ENCODE measurements at places on chromosomes 7 and 10.

DNA sequence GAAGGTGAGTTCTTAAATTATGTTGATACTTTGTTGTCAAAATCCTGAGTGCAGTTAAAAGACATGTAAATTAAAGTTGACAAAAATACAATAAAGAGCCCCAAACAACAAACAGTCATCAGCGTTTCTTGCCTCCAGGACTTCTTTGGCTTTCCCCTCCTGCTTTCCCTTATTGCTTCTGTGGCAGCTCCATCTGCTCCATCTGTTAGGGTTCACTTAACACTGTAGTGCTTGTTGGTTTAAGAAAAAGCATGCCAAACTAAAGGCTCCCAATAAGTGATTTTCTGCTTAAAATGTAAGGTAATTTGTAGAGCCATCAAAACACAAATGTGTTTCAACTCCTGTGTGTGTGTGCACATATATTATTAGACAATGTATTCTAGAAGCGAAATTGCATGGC lies 254.3 kb upstream of the GNAI1 start:
- no peak for DNase-seq

DNA sequence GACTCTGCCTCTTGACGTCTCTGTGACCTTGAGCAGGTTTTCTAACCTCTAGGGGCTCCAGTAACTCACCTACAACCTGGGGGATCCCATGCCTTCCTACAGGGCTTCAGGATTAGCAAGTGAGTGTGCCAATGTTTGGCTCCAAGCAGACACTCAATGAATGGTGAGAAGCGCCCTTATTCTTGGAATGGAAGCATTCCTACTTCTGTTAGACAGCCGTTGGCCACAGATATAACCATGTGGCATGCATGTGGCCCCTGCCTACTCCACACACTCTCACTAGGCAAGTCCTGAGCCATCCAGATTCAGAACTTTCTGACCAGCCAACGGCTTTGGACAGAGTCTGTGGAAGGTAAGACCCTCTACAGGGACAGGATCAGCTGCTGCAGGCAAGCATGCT lies 108.9 kb upstream of the LYZL2 start:
- no peak for DNase-seq

- DNase-seq = no peak
Observed at GRCh38 chr10:75525646-75526045, 94.2 kb downstream of the LRMDA start.

- DNase-seq = no peak
Observed at GRCh38 chr10:50322077-50322476, 70.8 kb upstream of the ASAH2 start.

DNA sequence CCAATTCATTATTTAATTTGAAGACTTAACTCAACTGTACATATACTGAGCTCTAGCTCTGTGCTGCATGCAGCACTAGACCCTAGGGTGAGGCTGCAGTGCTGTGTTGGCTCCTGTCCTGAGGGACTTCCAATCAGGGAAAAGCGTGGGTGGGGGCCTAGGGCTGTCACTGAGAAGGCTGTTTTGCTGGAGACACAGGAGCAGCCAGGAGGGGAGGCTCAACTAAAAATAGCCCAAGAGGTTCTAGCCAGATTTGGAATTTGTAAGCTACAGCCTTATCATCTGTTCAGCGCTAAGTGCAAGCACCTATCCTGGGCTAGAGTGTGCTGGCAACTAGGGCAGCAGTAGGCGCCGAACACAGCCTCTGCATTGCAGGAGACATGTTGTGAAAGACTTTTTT lies 121.1 kb downstream of the VWC2 start:
- DNase-seq = no peak

DNA sequence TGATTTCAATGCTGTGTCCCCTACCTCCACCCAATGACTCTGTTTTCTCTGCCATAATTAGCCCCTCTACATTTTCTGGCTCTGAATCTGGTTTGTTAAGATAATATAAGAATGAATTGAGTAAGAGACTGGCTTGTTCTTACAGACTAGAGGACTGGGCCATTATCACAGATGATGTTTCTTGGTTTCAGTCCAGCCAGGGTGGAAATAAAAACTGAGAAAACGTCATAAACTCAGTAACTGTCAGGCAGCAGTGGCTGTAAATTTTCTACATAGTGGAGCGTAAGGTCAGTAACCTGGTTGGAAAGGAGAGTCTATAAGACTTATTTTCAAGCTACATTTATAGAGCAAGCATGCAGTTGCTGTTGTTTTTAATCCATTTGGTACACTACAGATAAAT lies 485.4 kb downstream of the HTR7 start:
- no peak for DNase-seq

GRCh38 chr10:36534471-36535002 lies 590.9 kb upstream of the ANKRD30A start:
- no peak for DNase-seq

GRCh38 chr10:125661431-125661940 lies 21.5 kb downstream of the TEX36 start:
- no peak for DNase-seq

DNA sequence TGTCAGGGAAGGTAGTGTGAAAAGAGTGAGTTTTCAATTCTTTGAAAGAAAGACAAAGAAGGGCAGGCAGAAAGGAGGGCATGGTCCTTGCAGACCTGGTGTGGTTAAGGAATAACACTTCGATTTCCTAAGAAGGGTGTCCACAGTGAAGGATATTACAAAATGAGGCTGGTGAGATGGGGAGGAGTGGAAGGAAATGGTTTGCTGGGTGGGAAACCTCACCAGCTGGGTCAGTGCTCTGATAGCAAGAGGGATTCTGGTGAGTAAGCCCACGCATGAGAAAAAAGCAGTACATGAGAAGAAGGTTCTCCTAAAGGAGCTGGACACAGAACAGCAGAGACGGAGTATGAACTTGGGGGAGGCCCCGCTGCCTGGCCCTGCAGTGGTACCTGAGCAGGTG lies 230.6 kb upstream of the PLXNA4 start:
- no peak for DNase-seq

- DNase-seq = no peak
Observed at GRCh38 chr10:71547876-71548846, 151.4 kb downstream of the CDH23 start.

DNA sequence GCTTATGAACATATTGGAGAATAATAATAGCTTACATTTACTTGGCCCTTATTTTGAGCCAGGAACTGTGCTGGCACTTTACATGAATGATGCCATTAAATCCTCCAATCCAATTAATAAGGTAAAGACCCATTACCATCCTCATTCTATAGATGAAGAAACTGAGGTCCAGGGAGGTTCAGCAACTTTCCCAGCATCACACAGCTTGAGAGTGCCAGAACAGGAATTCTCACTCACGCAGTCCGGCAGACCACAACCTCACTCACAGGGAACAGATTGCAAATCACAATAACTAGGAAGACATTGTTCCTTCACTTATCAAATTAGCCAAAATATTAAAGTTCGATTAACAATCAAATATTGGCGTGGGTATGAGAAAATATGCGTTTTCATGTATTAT lies 18.3 kb downstream of the GPRIN2 start:
- no peak for DNase-seq

- DNase-seq = no peak
Observed at GRCh38 chr7:147053746-147054145, 937.1 kb downstream of the CNTNAP2 start.

DNA sequence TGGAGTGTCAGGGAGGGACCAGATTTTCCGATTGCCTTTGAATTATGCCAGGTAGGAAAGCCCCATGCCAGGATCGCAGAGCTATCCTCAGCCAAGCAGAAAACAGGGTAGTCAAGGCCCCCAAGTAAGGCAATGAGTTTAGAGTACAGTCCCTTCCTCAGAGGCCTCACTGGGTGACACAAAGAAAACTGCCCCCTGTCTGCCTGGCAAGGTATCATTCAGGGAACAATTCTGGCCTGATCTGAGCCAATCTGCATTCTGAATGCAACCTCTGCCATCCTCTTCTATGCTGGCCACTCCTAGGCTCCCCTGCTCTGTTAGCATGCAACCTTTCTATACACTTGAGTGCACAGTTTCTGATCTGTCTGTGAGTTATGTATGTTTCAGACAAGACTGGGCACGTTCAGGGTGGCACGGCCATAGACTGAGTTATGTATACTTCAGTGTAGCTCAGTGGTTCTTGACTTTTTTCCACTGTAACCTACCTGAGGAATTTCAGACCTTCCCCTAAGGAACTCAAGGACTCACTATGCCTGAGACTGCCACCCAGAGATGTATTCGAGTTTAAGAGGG lies 336.8 kb downstream of the PLXNA4 start:
- DNase-seq = no peak

DNA sequence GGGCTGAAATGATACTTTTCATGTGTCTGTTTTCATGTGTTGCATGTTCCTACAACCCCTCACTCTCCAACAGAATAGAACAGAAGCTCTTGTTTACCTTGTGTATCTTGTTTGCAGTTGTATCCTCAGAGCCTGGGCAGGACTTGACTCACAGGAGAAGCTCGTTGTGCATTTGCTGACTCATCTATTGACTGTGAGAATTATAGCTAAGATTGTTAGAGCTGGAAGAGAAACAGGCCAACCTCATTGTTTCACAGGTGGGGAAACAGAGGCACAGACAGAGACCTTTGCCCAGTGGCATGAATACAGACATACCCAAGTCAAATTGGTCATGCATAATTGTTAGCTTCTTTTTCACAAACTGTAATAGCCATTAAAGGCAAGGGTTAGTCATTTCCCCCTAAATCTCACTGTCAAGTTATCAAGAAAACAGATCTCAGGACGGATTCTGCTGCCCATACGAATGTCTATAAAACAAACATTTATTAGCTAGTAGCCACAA lies 4.6 kb upstream of the TSPAN15 start:
- DNase-seq = no peak

DNA sequence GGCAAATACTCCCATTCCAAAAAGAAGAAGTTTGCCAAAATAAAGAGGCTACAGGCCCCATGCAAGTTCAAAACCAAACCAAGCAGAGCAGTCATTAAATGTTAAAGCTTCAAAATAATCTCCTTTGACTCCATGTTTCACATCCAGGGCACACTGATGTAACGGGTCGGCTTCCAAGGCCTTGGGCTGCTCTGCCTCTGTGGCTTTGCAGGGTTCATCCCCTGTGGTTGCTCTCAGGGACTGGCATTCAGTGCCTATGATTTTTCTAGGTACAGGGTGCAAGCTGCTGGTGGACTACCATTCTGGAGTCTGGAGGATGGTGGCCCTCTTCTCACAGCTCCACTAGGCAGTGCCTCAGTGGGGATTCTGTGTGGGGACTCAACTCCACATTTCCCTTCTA lies 971.6 kb upstream of the MBL2 start:
- DNase-seq = no peak

- DNase-seq = no peak
Observed at GRCh38 chr10:60480865-60481563, 91.3 kb upstream of the ANK3 start.

Measured in CD8-positive, alpha-beta memory T cell (primary cell).